ENCODE measurements at places on chromosomes 12 and 14. TPM values are rescaled to one million over a fixed set of nuclear protein-coding genes. Genes with fewer than 3 reads are reported as not detected.

- no peak for DNase-seq
These were observed 127.3 kb downstream of the SCARB1 start for GRCh38 chr12:124736115-124737039.

GRCh38 chr14:64232095-64232838, 61.9 kb downstream of the ESR2 start:
- DNase-seq, result no peak

DNA sequence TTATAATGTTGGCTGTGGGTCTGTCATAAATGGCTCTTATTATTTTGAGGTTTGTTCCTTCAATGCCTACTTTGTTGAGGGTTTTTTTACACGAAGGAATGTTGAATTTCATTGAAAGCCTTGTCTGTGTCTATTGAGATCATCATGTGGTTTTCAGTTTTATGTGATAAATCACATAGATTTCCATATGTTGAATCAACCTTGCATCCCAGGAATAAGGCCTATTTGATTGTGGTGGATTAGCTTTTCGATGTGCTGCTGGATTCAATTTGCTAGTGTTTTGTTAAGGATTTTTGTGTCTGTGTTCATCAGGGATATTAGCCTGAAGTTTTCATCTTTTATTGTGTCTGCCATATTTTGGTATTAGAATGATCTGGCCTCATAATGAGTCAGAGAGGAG, 27.6 kb downstream of the SLC2A13 start:
- DNase-seq, result no peak

DNA sequence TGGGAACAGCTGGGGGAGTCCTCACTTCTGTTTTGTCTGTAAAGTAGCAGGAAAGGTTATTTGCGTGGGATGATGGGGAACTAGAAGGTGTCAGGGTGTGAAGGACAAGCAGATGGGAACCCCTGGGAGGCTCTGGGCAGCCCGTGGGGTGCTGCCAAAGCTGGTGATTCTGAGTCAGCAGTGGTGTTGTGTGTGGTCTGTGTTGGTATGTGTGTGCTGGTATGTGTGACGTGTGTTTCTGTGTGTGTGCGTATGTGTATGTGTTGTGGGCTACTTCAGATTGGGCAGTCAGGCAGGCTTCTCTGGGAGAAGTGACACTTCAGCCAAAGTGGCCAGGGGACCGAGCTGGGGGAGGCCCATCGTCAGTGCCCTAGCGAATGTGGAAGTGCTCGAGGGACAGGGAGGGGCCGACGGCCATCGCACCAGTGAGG, 15.3 kb upstream of the BDKRB2 start:
- no peak for DNase-seq

- DNase-seq, result no peak
These were observed 58.0 kb downstream of the MIA2 start for GRCh38 chr14:39291701-39292100.

The FGD4 gene
- polyA plus RNA-seq, result 18.6 TPM

GRCh38 chr12:52232674-52233461, at the start of gene KRT7:
KRT7 (plus strand) TSS chr12:52233243; CDS start chr12:52233297, 54 bp downstream.
- DNase-seq, result peak; percentile 82

DNA sequence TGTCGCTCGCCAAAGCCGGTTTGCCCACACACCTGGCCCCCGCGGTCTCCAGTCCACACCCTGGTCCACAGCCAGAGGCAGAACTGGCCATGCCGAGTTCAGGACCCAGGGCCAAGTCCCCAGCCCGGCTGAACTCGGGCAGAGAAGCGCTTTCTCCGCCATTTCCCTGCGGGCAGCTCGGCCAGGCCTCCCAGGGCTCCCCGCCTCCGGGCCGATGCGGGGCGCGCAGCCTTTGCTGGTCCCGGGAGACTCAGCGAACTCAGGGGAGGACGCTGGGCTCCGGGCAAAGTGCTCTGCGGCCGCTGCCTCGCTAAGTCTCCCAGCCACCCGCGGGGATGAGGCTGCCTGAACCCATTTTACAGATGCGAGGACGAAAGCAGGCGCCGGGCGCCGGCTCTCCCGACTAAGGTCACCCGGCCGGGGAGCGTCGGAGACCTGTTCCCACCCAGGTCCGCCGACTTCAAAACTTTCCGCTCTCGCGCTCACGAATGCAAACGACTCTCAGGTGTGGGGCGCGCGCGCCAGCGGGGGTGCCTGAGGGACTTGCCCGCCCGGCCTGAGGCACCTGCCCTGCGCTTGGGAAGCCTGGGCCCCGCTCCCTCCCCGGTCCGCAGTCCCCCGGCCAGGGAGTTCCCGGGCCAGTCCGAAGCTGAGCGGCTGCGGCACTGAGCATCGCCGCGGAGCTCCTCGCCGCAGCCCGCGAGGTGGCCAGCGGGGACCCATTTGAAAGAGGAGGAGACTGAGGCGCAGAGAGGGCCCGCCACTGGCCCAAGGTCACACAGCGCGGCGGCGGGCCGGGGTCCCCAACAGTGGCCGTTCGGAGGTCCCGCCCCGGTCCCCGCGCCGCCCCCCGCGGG, 627 bp downstream of the TESC start:
- DNase-seq, result peak; percentile 87

DNA sequence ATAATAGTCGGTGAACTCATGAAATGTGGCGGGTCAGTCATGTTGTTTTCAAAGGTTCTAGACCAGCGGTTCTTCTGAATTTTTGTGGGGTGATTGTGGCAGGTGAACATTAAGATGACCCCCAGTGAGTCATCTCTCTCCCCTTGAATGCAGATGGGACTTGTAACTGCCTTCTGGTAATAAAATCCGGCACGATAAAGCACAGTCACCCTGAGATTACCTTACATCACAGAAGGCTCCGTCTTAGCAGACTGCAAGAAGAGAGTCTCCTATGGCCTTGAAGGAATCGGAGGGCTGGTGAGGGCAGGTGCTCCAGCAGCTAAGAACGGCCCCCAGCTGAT, 189.6 kb downstream of the FOXN3 start:
- DNase-seq, result no peak
